ENCODE measurements at places on chromosomes 5 and 9.

DNA sequence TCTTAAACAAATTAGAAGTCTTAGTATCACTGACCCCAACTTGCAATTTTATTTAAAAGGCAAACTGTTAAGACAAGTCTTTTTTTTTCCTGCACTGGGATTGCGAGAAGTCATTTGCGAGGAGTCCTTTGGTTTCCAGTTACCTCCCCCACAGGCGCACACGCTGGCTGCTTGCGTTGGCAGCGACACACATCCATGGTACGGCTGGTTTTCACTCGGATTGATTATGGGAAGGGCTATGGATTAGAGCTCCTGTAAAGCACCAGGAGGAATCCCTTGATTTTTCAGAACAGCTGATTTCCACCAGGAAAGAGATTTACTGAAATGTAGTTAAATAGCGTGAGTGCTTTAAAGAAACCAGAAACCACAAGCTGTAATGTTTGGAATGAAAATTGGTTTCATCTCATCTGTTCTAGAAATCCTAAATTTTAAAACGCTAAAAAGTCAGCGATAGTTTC is 737 bp downstream of the SLC1A3 start:
- peak; percentile 27 for DNase-seq

DNA sequence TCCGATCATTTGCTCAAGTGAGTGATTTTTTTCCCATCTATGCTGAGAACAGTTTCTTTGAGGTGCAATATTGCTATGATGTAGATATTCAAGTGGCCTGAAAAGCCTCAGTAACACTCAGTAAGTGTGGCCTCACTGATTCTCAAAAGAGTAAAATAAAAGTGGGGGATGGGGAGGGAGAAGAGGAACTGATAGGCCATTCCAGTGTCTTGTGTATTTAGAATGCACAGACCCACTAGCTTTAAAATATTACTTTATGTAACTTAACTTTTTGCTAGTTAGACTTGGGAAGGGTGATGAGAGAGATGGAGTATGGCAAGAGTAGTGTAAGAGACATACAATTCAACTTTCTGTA is 79.5 kb upstream of the ZNF608 start:
- no peak for DNase-seq

DNA sequence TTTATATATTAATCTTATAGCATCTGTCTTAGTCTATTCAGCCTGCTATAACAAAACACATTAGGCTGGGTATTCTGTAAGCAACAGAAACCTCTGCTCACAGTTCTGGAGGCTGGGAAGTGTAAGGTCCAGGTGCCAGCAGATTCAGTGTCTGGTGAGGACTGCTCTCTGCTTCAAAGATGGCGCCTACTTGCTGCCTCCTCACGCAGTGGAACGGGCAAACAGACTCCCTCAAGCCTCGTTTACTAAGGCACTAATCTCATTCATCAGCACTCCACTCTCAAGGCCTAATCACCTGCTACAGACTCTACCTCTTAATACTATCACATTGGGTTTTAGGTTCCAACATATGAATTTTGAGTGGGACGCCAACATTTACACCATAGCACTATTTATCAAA is 5.2 kb upstream of the TBC1D2 start:
- DNase-seq, result no peak

- no peak for DNase-seq
These were observed 720.6 kb downstream of the PTPRD start for GRCh38 chr9:9892217-9892616.

GRCh38 chr5:118700510-118700909 is 287.8 kb downstream of the DTWD2 start:
- DNase-seq, result no peak

- no peak for DNase-seq
These were observed 18.5 kb downstream of the COL15A1 start for GRCh38 chr9:98962181-98962560.

GRCh38 chr9:68488126-68488525 is 52.6 kb downstream of the TMEM252 start:
- DNase-seq, result no peak

DNA sequence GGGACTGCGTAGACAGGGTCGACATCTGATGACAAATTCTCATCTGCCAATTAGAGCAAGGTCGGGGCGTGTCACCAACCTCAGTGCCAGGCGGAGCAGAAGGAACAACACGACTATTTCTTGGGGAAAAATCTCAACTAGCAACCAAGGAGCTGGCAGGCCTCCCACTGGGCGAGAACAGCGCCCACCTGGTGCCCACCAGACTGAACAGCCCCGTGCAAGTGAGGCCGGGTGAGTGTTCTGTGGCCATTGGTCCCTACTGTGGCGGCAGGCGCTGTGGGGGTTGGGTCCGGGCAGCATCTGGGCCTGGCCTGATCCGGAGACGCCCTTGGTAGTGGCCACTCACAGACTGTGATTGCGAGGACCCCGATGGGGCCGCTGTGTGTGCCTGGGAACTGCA is 11.5 kb downstream of the NOTCH1 start:
- no peak for DNase-seq

DNA sequence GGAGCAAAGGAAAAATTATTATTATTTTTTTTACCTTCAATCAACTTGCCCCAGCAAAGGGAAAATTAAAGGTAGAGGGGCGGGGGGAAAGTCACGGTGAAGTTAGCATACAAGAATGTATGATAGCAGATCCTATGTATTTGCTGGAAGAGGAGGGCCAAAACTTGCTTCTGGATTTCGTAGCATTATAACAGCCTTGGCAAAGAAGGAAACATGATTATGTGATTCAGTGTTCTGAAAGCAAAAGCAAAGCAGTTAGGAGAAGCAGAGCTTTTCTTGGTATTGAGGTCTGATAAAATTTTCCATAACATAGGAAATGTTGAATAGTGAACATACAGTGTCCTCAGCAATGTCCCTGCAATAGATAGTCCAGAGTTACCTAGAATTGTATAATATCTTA is 32.4 kb downstream of the MAST4 start:
- no peak for DNase-seq

DNA sequence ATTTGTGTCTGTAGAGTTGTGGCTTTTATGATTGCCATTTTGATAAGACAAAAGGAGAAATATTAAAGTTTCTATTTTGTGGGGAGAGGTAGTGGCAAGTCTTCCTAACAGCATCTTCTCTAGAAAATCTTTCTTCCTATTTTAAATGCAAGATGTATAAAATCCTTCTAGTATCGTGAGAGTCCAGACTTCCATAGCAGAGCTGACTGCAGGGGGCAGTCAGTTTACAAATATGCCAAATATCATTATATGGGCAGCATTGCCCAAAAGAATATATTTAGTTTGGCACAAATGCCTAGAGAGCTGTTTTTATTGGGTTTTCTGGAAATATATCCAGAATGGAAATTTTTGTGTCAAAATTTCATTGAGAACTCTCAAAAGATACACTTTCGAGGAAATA is 82.1 kb upstream of the ALDH1A1 start:
- DNase-seq, result no peak

GRCh38 chr9:9395539-9395938 is 1217.3 kb downstream of the PTPRD start:
- no peak for DNase-seq

GRCh38 chr5:134967607-134968006 is at the start of gene CATSPER3:
Gene CATSPER3 (plus strand): TSS chr5:134967907. CDS start chr5:134967992, 85 bp downstream.
- DNase-seq, result no peak

- peak; percentile 66 for DNase-seq
These were observed 177.5 kb downstream of the SYK start for GRCh38 chr9:90979138-90979551.

DNA sequence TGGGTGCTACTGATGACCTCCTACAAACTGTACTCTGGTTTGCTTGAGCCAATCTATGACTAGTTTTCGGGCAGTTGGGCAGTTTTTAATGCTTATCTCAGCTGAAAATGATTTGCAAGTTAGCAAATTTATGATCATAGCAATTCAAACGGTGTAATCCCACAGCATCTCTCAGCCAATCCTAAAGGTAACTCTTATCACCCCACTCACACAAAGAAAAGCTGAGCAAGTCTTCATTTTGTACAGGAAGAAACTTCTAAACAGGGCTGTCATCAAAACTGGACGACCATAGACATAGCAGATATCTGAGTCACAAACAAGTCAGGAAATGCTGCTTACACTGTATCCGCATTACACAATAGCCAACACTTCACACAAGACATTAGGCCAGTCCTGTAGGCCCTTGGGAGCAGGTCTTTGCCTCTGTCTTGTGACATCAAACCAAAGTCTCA is 2.6 kb upstream of the ENC1 start:
- DNase-seq, result peak; percentile 88

GRCh38 chr9:71706176-71706575 is 62.1 kb downstream of the CEMIP2 start:
- DNase-seq, result no peak

DNA sequence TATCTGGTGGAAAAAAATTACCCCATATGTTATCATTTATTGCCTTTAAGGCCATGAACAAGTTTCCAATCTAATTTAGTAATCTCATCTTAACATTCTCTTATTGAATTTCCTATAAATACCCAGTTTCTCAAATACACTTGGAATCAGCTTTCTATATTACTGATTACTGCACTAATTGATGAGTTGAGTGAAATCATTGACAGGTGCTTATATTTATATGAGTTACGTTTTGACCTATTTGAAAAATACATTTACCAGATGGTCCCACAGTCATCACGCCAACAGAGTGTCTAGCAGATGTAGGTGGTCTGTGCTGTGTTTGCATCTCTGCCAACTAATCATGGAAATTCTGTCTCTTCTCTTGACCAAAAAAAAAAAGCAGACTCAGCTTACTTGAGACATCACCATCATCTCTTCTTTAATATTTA is 307.3 kb upstream of the NREP start:
- no peak for DNase-seq

DNA sequence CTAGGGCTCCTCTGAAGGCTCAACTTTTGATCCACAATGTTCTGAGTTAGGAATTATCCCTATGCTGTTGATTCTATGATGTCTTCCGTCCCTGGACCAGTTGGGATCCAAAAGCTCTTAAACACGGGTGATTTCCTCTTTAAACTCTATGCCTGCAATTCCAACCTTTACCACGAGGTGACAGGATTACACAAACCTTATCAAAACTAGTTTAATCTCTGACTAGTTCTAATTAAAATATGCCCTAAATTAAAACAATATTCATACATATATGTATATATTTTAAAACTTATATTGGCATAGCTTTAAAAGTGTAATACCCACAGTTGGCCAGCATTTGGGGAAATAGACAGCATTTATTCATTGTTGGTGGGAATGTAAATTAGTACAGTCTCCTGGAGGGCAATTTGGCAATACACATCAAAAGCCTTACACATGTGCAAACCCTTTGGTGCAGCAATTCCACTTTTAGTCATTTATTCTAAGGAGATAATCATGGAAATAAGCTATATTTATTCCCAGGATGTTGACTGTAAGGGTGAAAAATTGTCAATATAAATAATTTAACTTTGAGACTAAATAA is 51.6 kb upstream of the PHYKPL start:
- peak; percentile 43 for DNase-seq

DNA sequence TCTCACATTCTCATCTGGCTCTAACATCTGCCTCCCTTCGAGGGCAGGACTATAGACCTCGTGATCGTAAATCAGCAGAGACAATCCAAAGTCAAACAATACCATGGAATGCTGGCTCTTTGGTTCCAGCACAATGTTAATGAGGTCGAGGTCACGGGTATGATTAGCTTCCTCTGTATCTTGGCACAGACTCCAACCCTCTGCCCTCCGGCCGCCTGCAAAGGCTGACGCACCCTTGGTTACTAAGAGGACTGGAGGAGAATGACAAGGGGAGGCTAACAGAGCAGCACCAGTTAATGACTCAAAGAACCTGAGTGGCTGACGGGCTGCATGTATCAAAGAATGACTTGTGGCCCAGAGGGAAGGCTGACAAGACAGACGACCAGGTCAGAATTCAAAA is 10.1 kb downstream of the LHFPL2 start:
- peak; percentile 94 for DNase-seq

DNA sequence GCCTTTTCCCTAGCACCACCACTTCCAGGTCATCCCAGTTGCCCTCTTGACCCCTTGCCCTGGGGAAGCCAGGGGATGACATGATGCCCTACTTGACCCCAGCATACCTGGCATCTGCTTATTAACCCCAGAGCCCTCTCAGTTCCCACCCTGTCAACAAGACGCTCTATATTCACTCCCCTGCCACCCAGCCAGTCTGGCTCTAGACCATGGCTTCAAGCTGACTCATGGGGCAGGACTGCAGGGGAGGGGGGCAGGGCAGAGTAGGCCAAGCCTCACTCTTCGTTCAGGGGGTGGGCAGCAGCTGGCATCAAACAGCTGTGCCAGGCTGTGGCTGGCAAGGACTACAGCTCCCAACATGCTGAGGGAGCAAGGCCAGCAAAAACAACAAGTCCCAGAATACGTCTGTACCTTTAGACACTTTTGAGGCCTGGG is 5.3 kb downstream of the ATOSB start:
- DNase-seq, result peak; percentile 44

DNA sequence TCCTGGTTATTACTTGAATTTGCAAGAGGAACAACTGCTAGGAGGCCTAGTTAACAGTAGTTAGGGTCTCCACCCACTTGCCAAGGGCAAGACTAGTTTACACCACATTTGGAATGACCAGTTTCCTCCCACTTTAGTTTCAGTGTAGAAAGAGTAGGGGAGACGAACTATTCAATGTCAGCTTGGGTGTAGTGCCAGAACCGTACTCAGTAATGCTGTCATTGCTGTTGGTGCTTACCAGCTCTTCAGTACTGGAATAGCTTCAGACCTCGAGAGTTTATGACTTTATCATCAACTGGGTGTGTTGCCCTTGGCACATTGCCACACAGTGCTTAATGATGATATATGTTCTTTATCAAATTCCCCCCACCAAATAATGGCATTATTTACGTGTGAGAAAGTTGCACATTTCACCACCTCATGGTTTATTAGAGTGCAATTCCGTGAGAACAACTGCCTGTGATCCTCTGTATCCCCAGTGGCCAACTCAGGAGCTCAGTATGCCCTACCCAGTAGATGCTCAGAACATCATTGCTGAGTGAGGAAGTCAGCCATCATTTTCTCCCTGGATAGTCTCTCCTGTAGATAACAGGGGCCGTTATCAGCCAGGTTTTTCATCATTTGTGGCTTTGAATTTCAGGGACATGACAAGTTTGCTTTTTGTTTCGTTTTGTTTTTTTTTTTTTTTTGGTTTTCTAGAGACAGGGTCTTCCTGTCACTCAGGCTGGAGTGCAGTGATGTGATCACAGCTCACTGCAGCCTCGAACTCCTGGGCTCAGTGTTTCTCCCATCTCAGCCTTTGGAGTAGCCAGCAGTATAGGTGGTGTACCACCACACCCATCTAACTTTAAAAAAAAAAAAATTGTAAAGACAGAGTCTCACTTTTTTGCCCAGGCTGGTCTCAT is 67.3 kb downstream of the DOCK8 start:
- no peak for DNase-seq

DNA sequence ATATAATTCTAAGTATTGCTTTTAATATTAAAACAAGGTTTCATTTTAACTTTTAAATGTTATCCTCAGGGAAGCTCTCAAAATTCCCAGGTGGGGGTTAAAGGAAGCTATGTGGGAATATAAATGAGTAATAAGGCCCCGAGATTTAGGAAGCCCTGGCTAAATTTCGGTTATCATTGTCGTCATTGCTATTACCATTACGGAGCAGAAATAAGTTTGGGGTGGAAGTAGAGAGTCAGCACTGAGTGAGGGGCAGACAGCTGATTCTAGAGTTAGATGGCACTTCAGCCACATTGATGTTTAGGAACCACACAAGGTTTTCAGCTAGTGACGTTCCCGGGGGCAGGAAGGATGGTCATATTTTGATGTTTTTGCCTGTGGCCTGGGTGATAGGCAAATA is 74.9 kb downstream of the NREP start:
- no peak for DNase-seq

GRCh38 chr9:75390951-75391350 is 302.6 kb downstream of the OSTF1 start:
- DNase-seq, result no peak

Data from RCC 7860 (cell line).